Progenitor cell of endocrine pancreas (in vitro differentiated cells): ENCODE measurements at places on chromosomes 7 and 10. TPM values are rescaled to one million over a fixed set of nuclear protein-coding genes. Genes with fewer than 3 reads are reported as not detected.

DNA sequence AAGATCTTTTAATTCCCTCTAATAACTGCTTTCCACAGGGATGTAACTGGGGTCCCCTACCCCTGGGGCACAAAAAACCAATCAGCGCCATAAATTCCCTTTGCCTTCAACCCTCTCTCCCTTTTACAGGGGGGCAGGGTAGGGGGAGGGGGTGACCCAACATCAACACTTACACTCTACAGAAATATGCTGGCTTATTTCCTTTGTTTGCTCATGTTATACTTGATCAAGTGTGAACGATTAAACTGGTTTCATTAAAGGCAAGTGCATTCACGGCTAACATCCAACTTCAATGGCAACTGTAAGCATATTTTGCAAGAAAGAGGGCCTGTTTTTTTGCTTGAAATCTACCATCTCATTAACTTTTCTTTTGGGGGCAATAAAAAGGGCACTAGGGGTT lies 2.9 kb downstream of the CTBP2 start:
- H3K4me1 ChIP-seq = peaks cover 50% of the 10 kb centered on the region
- peak overlapping the region; percentile 97 for H3K4me3 ChIP-seq
- H3K27ac ChIP-seq = peak overlapping the region; percentile 100
- no peaks in the 10 kb centered on the region for H3K27me3 ChIP-seq
- no peak for DNase-seq

GRCh38 chr7:155283565-155284194 lies 14.0 kb upstream of the INSIG1 start:
- H3K27ac ChIP-seq = no peak overlapping the region
- H3K36me3 ChIP-seq = no peaks in the 10 kb centered on the region

DNA sequence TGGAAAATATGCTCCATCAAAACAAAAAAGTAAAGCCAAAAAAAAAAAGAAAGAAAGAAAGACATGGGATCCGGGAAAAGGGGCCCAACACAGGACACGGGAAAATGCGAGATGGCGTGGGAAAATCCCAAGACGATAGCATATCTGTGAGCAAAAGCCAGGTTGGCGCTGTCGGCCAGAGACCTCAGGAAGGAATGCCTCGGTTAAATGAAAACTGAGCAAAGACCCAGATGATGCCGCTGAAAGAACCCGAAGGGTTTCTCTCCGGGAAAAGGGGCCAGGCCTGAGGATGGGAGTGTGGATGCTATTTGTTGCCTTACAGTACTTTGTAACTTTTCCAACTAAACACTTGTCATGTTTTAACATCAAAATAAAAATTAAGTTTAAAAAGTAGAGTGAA lies 49.5 kb upstream of the PPP2R2D start:
- DNase-seq = no peak
- H3K4me3 ChIP-seq = no peak overlapping the region
- no peaks in the 10 kb centered on the region for H3K36me3 ChIP-seq
- H3K4me1 ChIP-seq = no peaks in the 10 kb centered on the region

- DNase-seq = peak; percentile 75
- no peaks in the 10 kb centered on the region for H3K36me3 ChIP-seq
- peak within 1 kb of the TSS; percentile 86 for H3K4me3 ChIP-seq
- no peaks in the 10 kb centered on the region for H3K27me3 ChIP-seq
- peaks cover 33% of the 10 kb centered on the region for H3K4me1 ChIP-seq
Observed at GRCh38 chr10:80453842-80454512, at the start of gene TSPAN14. Gene TSPAN14 (plus strand): TSS chr10:80454310. CDS start chr10:80489234, 34,924 bp downstream.

DNA sequence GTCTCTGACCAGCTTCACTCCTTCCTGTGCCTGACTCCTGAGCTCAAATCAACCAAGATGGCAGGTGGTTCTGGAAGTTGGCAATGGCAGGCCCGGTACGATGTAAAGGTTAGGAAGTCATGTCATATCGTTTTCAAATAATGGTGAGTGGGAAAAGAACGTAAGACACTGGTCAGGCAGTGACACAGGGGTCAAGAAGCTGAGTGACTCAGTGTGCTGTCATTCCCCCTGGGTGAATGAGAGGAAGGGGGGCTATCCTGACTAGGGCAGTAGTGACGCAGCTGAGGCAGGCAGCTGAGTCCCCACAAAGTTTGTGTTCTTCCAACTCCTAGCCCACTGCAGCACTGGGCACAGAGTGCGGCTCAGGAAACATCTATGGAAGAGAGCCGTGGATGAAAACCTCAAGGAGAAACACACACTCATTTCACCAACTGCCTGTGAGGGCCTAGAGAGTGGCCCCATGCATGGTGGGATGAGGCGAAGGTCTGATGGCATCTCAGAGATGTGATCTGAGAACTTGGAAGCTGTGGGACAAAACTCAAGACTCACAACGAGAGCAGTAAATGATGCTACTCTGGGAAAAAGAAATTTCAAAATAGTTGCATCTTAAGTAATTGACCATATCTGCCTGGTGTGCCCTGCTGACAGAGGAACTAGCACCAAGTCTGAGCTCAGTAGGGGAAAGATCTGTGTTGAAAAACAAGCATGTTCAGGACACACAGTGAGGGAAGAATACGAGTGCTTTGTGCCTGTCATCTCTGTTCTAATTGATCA lies 23.2 kb downstream of the CREB3L2 start:
- peaks cover 5% of the 10 kb centered on the region for H3K36me3 ChIP-seq
- DNase-seq = no peak
- H3K4me1 ChIP-seq = peaks cover 41% of the 10 kb centered on the region
- H3K27ac ChIP-seq = peak overlapping the region; percentile 78
- H3K27me3 ChIP-seq = no peaks in the 10 kb centered on the region

GRCh38 chr10:119700321-119700954 lies 25.4 kb upstream of the INPP5F start:
- no peaks in the 10 kb centered on the region for H3K4me1 ChIP-seq
- no peak overlapping the region for H3K4me3 ChIP-seq
- no peak for DNase-seq
- peaks cover 8% of the 10 kb centered on the region for H3K27me3 ChIP-seq
- H3K36me3 ChIP-seq = no peaks in the 10 kb centered on the region

DNA sequence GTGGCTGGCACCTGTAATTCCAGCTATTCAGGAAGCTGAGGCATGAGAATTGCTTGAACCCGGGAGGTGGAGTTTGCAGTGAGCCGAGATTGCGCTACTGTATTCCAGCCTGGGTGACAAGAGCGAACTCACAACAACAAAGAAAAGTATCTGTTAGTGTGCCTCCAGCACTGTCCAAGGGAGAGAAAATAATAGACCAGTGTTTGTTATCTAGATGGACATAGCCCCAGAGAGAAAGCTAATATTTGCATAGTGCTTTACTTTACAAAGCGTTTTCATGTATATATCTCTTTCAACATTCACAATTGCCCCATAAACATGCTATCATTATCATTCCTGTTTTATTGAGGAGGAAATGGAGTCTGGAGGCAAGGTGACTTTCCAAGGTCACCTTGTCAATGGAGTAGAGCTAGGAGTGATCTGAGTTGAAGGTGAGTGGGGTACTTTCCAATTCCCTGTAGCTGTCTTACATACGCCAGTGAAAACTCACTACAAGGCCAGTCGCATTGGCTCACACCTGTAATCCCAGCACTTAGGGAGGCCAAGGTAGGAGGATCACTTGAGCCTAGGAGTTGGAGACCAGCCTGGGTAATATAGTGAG lies 49.7 kb upstream of the KIF5B start:
- H3K27me3 ChIP-seq = no peaks in the 10 kb centered on the region
- DNase-seq = no peak
- H3K4me3 ChIP-seq = no peak overlapping the region
- peaks cover 9% of the 10 kb centered on the region for H3K4me1 ChIP-seq

DNA sequence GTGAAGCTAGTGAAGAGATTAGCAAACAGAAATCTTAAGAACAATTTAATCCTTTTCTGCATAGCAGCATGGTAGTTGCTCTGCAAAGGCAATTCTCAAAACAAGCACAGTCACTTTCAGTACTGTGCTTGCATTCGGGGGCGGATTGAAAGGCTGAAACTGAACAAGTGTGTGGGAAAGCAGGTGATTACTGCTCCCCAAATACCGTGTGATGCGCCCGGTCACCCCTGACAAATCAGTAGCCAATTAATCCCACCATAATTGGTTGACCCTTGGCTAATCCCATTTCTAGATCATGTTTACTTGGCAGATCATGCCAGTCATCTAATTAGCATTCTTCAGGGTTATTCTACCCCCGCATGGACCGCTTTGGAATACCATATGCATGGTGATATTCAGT lies 76.5 kb upstream of the ADRB1 start:
- no peak overlapping the region for H3K4me3 ChIP-seq
- H3K36me3 ChIP-seq = peaks cover 2% of the 10 kb centered on the region
- H3K27me3 ChIP-seq = no peaks in the 10 kb centered on the region
- H3K4me1 ChIP-seq = peaks cover 3% of the 10 kb centered on the region
- H3K27ac ChIP-seq = no peak overlapping the region

DNA sequence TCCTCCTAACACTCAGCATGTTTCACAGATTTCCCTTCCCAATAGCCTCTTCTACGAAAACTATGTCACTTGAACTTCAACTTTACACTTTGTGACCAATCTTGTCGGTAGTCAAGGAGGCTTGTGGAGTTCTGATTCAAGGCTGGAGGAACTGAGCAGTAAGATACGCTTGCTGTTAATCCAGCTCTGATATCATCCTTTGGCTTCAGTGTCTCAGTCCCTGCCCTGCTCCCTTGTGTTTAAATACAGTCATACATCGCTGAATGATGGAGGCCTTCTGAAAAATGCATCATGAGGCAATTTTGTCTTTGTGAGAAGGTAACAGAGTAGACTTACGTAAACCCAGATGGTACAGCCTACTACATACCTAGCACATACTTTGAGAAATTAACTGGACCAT lies 173.6 kb downstream of the RNF133 start:
- no peaks in the 10 kb centered on the region for H3K27me3 ChIP-seq
- no peak for DNase-seq
- no peaks in the 10 kb centered on the region for H3K36me3 ChIP-seq
- peaks cover 6% of the 10 kb centered on the region for H3K4me1 ChIP-seq

Gene TRIM74
- total RNA-seq = 2.1 and 2.4 TPM in 2 replicates

Gene ZFAND2A
- total RNA-seq = 14.1 and 16.8 TPM in 2 replicates

Gene KCNH2
- total RNA-seq = 6.9 and 9.4 TPM in 2 replicates

Gene DKK1
- total RNA-seq = 2.5 and 4.7 TPM in 2 replicates

Gene ZNF33B
- 54.7 and 60.9 TPM in 2 replicates for total RNA-seq

GRCh38 chr10:22557321-22557720 lies 157.1 kb downstream of the PIP4K2A start:
- H3K27ac ChIP-seq = no peak overlapping the region
- no peak overlapping the region for H3K4me3 ChIP-seq

Gene CREB5
- total RNA-seq = 4.6 and 5.4 TPM in 2 replicates

GRCh38 chr7:2539031-2539911 lies 16.1 kb downstream of the BRAT1 start:
- H3K4me3 ChIP-seq = no peak overlapping the region
- no peak for DNase-seq
- H3K4me1 ChIP-seq = no peaks in the 10 kb centered on the region
- H3K27me3 ChIP-seq = no peaks in the 10 kb centered on the region

GRCh38 chr7:73448609-73449008 lies 15.0 kb downstream of the FZD9 start:
- DNase-seq = no peak
- H3K27ac ChIP-seq = peak overlapping the region; percentile 11
- H3K4me1 ChIP-seq = no peaks in the 10 kb centered on the region
- no peak overlapping the region for H3K4me3 ChIP-seq

DNA sequence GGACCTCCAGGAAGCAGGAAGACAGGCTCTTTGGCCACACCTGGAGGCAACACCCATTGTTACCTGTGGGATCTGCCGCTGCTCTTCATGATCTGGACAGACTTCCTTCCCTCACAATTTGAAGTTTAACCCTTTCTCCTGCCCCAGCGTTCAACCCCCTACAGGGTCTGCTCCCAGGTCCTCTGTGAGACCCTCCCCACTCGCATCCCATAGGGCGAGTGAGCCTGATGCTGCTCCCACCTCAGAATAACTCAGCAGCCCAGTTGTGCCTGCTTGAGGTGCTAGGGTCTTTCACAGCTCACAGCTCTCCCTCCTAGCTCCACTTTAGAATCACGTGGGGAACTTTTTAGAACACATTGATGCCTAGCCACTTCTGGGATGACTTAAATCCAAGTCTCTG lies 61.8 kb upstream of the C10orf90 start:
- H3K4me3 ChIP-seq = no peak overlapping the region
- no peak overlapping the region for H3K27ac ChIP-seq
- H3K27me3 ChIP-seq = peaks cover 31% of the 10 kb centered on the region
- H3K36me3 ChIP-seq = no peaks in the 10 kb centered on the region
- H3K4me1 ChIP-seq = peaks cover 4% of the 10 kb centered on the region

Gene PPP1R3C
- total RNA-seq = 29.5 and 30.0 TPM in 2 replicates
